ENCODE measurements at places on chromosomes 3 and 15.

- no peak for DNase-seq
These were observed 11.8 kb upstream of the LIPC start for GRCh38 chr15:58419803-58420524.

GRCh38 chr3:112782491-112782890, 64.2 kb downstream of the CD200R1L start:
- no peak for DNase-seq

DNA sequence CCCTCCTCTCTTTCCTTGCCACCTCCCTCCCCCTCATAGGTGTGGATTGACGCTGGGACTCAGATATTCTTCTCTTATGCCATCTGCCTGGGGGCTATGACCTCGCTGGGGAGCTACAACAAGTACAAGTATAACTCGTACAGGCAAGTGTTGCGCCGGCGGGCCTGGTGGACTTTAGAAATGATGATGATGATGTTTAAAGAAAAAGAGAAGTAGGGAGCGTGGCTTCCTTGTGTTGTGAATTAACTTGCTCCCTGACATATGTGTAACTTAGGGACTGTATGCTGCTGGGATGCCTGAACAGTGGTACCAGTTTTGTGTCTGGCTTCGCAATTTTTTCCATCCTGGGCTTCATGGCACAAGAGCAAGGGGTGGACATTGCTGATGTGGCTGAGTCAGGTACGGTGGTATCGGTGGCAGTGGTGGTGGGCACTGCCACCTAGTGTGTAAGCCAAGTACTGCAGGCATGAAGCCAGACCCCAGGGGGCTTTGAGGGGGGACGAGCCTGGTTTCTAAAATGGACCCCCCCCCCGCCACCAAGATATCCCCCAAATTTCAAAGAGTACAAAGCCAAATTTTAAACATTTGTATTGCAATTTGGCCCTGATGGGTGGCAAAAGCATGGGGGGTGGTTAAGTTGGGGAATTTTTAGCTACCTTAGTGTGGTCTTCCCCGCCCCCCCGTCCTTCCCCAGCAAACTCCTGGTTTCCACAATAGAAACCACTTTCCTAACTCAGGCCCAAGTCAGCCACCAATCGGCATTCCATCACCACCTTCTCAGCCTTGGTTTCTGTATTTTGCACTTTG, 65.6 kb downstream of the SLC6A6 start:
- no peak for DNase-seq

DNA sequence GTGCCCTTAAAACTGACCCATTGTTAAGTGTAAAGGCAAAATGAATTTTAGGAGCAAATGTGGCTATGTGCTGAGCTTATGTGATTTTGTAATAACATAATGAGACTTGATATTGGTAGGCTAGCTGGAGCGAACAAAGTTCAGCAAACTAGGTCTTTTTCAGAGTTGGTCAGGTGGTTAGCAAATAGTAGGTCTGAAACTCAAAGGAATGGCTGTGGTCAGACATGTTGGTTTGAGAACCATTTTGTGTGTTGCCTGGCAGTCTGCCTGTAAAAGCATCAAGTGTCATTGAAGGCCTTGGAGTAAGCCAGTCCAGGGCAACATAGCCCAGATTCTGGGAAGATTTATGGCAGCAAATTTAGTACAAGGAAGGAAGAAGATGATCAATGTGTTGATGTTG, 16.4 kb downstream of the FBXO22 start:
- no peak for DNase-seq

DNA sequence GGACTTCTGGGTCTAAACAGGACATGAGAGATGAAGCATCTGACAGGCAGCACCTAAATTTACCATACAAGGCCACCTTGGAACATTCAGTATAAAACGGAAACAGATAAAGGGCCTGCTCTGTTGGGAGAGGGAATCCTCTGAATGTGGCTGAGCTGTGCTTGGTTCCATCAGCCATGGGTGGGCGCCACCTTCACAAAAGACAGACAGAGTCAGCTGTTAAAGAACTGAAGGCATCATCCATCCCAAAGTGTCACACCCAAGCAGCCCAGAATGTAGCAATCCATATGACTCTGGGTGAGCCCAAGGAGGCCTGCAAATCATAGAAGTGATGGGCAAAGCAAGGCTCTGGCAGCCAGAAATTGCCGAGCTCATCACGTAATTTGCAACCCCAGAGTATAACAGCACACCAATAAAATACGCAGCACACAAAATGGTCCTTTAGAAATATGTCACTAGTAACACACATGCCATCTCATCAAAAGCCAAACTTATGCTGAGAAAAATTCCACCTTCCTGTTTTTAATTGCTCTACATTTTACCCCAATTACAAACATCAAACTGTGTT, 24.8 kb upstream of the RBP1 start:
- no peak for DNase-seq

- no peak for DNase-seq
These were observed 298.5 kb downstream of the SI start for GRCh38 chr3:164779816-164780215.

- no peak for DNase-seq
These were observed 156.4 kb downstream of the NTRK3 start for GRCh38 chr15:88100181-88100580.

DNA sequence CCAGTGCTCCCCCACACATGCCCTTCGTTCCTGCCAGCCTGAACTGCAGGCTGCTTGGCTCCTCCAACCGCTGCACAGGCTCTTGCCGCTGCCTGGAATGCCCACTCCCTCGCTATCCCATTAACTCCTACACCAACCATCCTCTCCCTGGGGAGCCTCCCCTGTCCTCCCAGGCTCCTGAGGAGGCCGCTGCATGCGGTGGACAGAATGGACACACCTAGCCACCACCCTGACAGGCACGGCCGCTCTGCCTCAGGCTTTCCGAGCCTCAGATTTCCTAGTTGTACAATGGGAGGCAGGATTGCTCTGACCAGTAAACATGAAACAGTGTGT, 2.3 kb downstream of the PLXNB1 start:
- no peak for DNase-seq

GRCh38 chr3:24740326-24740725, 245.7 kb upstream of the THRB start:
- DNase-seq: no peak

DNA sequence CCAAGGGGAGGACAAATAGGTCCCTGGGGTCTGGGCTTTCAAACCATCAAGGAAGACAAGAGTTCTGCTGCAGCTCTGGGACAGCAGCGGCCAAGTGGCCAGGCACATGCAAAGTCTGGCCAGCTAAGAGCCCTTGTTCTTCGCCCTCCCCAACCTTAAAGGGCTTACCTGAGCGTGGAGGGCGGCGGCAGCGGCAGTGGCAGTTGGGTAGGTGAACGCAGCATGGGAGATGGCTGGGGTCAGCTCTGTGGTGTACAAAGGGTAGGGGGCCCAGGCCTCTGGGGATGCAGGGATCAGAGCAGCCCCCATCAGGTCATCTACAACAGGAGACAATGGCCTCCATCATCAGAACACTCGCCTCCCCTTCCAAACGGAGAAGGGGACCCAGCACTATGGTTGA, 27.1 kb downstream of the RBPMS2 start:
- no peak for DNase-seq

DNA sequence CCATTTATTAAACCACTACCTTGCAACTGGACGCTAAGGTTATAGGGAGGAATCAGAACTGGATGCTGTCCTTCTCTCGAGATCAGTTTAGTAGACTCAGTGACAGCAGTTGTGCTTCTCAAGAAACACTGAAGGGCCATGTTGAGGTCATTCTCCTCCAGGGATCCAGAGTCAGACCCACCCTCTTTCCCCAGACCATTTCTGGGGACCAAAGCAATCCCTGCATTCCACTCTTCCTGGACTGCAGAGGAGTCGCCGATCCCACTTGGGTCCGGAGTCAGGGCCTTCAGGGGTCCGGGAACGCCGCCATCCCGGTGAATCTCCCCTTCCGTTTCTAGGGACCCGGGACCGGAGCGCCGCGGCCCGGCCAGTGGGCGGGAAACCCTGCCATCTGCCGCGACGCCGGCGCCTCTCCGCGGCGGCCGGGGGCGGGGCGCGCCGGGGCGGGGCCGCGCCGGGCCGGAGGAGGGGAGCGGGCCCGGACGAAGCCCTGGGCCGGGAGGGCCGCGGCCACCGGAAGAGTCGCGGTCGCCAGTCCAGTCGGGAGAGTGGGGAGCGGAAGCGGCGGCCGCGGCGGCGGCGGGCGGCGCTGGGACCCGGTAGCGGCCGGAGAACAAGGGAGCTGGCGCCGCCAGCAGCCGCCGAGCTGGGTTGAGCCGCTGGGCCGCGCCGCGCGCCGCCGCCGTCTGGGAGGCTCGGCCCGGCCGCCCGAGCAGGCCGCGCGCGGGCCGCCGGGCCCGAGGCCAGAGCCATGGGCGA, at the start of gene DVL3:
TSS of gene DVL3 (plus strand) at position 493 of the 759 bp plus-strand sequence. CDS start at position 752, 259 bp downstream.
- DNase-seq: peak; percentile 59

DNA sequence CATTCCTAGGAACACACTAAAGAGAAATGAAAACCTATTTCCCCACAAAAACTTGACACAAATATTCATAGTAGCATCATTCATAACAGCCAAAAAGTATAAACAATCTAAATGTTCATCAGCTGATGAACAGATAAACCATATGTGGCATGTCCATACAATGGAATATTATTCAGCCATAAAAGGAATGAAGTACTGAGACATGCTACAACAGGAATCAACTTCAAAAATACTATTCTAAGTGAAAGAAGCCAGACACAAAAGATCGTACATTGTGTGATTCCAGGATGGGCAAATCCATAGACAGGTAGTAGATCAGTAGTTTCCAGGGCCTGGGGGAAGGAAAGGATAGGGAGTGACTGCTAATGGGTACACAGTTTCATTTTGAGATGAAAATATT, 118.0 kb downstream of the GSK3B start:
- DNase-seq: no peak

Measured in occipital lobe (tissue), 3 donors.